ENCODE measurements at places on chromosomes 7 and 10.
A peak's percentile ranks its signal among the peaks of the same experiment; 100 is the strongest.

GRCh38 chr10:35640951-35641675 is 983 bp downstream of the FZD8 start:
- peak; percentile 86 for DNase-seq

- DNase-seq: no peak
Measured at GRCh38 chr7:7533831-7534430, 1.7 kb downstream of the COL28A1 start.

DNA sequence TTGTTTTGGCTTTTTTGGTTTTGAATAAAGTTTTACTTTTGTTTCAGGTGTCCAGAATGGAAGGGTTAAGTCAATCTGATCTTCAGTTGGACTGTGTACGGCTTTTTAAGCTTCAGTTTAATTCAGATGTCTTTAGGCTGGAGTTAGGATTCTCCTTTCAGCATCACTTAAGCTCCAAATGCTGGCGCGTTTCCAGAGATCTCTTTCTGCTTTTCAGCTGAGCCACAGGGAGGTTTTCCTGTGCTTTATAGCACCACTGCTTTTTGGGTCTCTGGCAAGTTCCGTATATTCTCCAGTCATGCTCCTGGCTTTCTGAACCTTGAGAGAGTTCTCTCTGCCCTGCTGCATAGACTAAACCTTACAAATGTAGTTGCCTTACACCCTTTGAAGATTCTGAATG is 60.0 kb downstream of the VTI1A start:
- DNase-seq: no peak

DNA sequence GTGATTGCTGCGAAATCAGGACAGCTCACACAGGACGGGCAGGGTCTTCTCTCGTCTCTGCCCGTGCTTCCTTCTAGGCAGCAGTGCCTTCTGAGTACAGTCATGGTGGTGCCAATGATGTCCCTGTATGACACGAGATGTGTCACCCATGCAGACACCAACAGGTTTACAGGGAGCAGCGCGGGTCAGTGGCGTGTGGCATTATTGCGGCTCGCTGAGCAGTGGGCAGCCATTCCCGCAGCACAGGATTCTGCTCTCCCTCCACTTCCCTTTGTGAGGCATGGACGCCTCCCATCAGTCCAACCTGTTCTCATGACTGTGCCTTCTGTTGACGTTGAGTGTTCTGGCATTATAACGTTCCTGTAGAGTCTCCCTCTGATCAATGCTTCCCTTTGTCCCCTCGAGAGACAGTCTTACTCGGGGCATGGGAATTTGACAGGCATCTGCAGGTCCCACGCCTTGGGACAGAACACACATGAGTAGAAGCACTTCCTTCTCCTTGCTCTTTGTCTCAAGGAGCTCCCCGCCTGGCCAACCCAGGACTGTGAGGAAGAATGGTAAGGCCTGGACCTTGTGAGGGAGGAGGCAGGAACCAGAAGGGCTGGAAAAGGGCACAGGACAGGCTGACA is 219.5 kb downstream of the PAXIP1 start:
- DNase-seq: no peak

DNA sequence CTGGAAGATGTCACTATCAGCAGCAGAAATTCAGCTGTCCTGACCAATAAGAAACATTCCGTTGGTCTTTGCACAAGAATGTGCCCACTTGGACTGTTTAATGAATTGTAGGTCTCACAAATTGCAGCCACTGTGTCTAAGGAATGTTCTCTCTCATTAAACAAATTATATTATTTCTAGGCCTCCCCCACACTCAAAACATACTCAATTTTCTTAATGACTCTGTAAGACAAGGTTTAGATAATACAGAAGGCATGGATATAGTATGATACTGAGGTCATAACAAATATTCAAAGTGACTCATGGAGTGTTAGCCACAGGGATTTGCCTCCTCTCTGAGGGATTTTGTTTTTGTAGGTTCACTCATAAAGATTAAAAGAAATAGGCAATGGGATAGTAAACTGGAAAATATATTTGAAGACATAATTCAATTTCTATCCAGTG is 197.5 kb downstream of the PTN start:
- DNase-seq: no peak

DNA sequence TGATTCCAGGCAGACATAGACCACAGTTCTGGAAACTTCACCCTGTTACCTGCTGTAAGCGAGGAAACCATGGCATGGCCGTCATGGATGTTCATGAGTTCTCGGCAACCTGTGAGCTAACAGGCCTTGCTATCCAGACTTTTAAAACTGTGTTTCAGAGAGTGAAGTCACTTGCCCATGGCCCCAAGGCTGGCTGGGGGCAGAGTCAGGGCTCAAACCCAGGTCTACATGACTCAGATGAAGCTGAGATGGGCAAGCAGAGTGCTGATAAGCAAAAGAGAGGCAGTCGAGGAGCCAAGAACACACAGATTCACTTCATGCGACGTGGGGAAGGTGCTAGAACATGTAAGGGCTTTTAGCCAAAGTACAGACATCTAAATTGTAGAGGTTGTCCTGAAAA is 31.5 kb downstream of the C10orf53 start:
- DNase-seq: no peak

DNA sequence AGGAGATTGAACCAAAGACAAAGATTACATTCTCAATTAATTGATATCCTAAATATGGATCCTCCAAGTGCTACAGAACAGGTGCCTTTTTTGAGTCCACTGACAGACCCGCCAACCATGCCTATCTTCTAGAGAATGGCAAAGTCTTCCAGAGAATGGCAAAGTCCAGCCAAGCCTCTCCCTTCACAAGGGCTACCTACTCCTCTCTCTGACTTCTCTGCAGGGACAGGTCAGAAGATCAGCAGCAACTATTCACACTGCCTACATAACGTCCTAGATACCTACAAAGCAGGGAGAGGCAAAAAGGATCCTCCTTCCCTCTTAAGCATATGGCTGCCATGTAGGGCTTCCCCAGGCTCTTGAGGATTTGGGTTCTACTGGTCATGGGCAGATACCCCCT is 12.4 kb downstream of the UBE2H start:
- no peak for DNase-seq

GRCh38 chr10:124644771-124645415 is 99.3 kb downstream of the FAM53B start:
- no peak for DNase-seq

DNA sequence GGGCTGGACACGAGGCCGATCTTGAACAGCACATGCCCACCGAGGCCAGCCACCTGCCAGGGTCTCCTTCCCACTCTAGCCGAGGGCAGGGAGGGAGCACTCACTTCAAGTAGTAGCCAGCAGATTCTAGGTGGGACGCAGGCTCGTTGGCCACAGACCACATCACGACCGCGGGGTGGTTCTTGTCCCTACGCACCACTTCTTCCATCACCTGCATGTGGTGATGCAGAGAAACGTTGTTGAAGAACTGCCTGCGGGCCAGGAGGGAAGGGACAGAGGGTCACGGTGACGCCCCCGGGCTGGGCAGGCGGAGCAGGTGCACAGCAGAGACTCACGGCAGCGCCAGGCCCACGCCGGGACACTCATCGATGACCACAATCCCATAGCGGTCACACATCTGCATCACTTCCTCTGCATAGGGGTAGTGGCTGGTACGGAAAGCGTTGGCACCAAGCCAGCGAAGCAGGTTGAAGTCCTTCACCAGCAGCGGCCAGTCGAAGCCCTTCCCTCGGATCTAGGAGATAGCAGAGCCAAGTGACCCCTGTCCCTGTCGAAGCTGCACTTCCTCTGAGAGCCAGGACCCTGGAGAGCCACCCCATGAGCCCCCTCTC is 7.7 kb downstream of the GUSB start:
- DNase-seq: no peak

Data from Caco-2 (cell line).